ENCODE measurements at places on chromosomes 4 and X. TPM values are rescaled to one million over a fixed set of nuclear protein-coding genes. Genes with fewer than 3 reads are reported as not detected.

Gene SULT1B1
- 46.1 TPM for total RNA-seq

Gene C4orf50
- not detected for total RNA-seq

Gene TMEM47
- total RNA-seq: 43.4 TPM

Gene LONRF3
- 11.3 TPM for total RNA-seq

Gene CTAG1A
- total RNA-seq: not detected

Gene MAML3
- total RNA-seq: 16.4 TPM

Gene ZNF732
- total RNA-seq: 1.7 TPM

Gene PCGF3
- total RNA-seq: 67.6 TPM

Gene HTN1
- not detected for total RNA-seq

Gene CCDC158
- not detected for total RNA-seq

Gene RAB33A
- 0.65 TPM for total RNA-seq

Gene PNMA6F
- not detected for total RNA-seq

Gene KCNE5
- under 0.01 TPM for total RNA-seq

Gene RPA4
- total RNA-seq: 4.5 TPM

Gene GLUD2
- 1.3 TPM for total RNA-seq

Data from vein endothelial cell (primary cell).